ENCODE measurements at places on chromosomes 6 and 20. TPM values are rescaled to one million over a fixed set of nuclear protein-coding genes. Genes with fewer than 3 reads are reported as not detected.

Gene GLP1R
- not detected for total RNA-seq

GRCh38 chr20:14264869-14265268 is 72.5 kb downstream of the FLRT3 start:
- peak; percentile 18 for DNase-seq

Gene GPR6
- not detected for total RNA-seq

DNA sequence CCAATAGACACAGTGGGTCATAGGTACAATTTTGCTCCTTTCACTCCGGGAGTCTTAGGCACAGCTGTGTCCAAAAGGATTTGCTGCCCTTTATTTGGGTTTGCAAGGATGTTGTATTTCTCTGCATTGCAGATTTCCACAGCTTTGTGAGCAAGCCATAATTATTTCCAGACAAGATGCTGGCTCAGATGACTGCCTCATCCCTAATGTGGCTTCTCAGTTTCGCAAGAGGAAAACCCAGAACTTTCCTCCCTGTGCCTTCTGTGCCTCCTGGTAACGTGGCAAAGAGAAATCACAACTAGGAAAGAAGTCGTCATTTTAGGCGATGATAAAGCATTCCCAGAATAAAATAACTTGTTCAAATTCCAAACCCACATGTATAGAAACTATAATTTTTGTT is 33.7 kb downstream of the FAM50B start:
- DNase-seq, result peak; percentile 66

Gene THBS2
- 22.6 TPM for total RNA-seq

Gene OPRM1
- not detected for total RNA-seq

DNA sequence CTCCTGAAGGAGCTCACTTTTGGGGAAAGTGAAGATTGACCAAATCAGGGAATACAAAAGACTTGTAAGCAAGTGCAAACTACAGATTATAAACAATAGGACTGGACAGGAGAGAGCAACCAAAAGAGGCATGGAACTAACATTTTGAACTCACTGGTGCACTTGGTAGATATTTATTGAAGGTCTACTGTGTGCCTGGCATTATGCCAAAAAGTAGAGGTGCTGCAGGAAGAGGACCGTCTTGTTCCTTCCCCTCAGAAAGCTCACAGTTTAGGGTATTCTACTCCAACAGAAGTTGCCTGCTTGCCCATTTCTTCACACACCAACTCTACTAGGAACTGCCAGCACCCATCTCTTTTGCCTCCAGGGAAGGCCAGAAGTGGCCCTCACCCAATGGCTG is 10.0 kb upstream of the TSHZ2 start:
- no peak for DNase-seq

GRCh38 chr6:170143401-170144150 is 147.3 kb downstream of the DLL1 start:
- DNase-seq, result no peak

Gene IPCEF1
- not detected for total RNA-seq

Gene PRKN
- total RNA-seq, result 11.6 TPM

DNA sequence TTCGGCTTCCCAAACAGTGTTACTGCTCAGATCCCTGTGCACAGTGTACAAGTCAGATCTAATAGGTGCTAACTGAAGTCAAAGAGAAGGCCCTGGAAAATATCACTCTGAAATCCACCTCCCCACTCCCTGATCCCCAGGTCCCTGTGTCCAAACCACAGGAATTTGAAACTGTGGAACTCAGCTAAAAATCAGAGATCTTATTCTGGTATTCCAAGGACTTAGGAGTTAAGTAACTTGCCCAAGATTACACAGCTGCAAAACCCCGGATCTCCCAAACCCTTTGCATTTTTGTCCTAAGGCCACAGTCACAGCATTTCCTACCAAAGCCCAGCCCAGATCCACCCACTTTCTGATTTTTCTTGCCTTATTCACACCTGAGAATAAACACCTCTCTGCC is 32.3 kb upstream of the SLC23A2 start:
- peak; percentile 51 for DNase-seq

DNA sequence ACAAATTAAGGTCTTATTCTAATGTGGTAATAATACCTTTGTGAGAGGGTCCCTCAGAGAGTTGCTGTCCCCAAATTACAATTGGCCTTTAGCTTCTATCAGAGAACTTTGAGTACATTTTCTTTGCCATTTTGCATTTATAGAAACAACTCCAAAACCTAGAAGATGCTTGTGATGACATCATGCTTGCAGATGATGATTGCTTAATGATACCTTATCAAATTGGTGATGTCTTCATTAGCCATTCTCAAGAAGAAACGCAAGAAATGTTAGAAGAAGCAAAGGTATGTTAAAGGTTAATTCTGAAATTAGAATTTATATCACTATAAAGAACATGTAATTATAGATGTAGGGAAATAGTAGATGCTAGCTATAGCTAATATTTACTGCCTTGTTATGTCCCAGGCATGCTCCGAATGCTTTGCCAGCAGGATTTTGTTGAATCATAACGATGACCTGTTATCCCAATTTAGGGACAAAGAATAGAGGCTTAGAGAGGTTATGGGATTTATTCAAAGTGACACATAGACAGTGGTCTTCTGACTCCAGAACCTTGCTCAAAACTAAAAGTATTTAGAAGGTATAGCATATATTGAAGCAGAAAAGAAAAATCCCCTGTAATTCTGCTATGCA is 7.4 kb downstream of the PFDN4 start:
- no peak for DNase-seq

Gene BHLHE23
- total RNA-seq, result not detected

GRCh38 chr6:105940990-105941389 is 145.1 kb upstream of the PRDM1 start:
- no peak for DNase-seq

GRCh38 chr20:46022411-46023147 is 6.4 kb upstream of the SLC12A5 start:
- DNase-seq, result peak; percentile 38

- no peak for DNase-seq
These were observed 549.4 kb upstream of the SYNCRIP start for GRCh38 chr6:86192123-86192522.

GRCh38 chr6:128307671-128308070 is 212.7 kb downstream of the PTPRK start:
- no peak for DNase-seq

Gene HLA-DPA1
- 0.68 TPM for total RNA-seq

- DNase-seq, result peak; percentile 51
These were observed 124.1 kb downstream of the HS3ST5 start for GRCh38 chr6:114218437-114219340.

GRCh38 chr6:36546920-36547645 is at the start of gene STK38:
Gene STK38 (minus strand): TSS chr6:36547479. CDS start chr6:36540202, 7,277 bp downstream.
- DNase-seq, result peak; percentile 83

DNA sequence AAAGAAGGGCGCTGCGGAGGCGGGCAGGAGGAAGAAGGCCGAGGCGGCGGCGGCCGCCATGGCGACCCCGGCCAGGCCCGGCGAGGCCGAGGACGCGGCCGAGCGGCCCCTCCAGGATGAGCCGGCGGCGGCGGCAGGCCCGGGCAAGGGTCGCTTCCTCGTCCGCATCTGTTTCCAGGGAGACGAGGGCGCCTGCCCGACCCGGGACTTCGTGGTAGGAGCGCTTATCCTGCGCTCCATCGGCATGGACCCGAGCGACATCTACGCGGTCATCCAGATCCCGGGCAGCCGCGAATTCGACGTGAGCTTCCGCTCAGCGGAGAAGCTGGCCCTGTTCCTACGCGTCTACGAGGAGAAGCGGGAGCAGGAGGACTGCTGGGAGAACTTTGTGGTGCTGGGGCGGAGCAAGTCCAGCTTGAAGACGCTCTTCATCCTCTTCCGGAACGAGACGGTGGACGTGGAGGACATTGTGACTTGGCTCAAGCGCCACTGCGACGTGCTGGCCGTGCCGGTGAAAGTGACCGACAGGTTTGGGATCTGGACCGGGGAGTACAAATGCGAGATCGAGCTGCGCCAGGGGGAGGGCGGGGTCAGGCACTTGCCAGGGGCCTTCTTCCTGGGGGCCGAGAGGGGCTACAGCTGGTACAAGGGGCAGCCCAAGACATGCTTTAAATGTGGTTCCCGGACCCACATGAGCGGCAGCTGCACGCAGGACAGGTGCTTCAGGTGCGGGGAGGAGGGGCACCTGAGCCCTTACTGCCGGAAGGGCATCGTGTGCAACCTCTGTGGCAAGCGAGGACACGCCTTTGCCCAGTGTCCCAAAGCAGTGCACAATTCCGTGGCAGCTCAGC is 780 bp downstream of the ZCCHC3 start:
- DNase-seq, result peak; percentile 65

Gene STMND1
- total RNA-seq, result not detected

DNA sequence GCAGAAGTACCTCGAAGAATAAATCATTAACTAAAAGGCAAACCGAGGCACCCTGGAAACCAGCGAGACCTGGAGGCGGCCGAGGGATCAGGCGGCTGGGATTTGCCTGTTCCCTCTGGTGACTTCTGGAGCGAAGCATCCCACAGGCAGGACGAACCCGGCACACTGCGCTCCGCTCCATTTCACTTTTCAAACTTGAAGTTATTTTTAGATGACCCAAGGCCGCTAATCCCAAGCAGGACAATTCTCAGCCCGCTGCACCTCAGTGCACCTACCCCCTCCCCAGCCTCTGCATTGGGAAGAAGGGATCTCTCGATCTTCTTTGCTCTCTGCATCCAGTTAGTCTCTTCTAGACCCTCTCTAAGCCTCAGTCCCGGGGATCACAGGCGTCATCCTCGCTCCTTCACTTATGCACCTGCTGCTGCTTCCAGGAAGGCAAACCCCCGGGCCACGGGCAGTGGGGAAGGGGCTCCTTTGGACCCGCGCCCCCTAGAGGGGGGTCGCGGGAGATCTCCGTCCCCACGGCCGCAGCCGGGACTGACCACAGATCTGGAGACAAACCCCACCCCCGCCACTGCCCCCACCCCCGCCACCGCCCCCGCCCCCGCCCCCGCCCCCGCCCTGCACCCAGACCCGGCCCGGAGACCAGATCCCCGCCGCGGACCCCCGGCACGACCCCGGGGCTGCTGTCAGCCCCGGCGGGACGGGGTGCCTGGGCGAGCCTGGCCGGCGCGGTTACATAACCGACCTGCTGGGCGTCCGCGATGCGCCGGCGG is 636 bp downstream of the RCAN2 start:
- peak; percentile 6 for DNase-seq

DNA sequence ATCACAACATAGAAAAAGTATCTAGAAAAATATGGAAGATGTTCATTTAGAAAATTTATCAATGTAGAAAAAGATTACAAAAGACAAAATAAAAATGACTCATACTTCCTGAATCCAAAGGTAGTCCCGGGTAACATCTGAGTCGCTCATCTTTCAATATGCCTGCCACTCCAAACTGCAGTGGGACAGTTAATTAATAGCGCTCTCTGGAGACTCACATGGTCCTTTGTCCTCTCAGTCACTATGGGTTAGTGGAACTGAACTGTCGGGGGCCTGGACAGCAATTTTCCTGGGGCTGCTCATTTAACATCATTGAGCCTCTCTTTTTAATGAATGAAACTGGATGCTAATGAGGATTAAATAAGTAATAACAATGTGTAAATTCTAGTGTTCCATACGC is 103.4 kb downstream of the MAP3K4 start:
- DNase-seq, result no peak

DNA sequence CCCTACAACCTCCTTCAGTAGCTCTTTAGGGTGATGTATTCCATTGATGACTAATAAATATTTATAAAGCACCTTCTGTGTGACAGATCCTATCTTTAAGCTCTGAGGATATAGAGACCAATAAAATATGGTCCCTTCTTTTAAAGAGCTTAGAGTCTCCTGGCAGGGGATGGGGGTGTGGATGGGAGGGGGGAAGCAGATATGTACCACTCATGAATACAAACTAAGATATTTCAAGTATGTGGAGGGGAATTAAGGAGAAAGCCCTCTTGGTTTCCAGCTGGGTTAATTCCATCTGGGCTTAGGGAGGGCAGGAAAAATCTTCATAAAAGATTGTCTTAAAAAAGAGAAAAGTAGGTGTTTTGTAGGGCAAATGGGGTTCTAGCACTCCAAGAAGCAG is 21.6 kb upstream of the FBXO9 start:
- peak; percentile 45 for DNase-seq

GRCh38 chr6:36829919-36830544 is 9.2 kb downstream of the CPNE5 start:
- DNase-seq, result peak; percentile 54

- peak; percentile 62 for DNase-seq
These were observed 4.2 kb downstream of the AHI1 start for GRCh38 chr6:135493218-135493961.

Gene FAM209B
- total RNA-seq, result not detected

- DNase-seq, result no peak
These were observed 11.4 kb upstream of the IFNGR1 start for GRCh38 chr6:137230547-137230946.

DNA sequence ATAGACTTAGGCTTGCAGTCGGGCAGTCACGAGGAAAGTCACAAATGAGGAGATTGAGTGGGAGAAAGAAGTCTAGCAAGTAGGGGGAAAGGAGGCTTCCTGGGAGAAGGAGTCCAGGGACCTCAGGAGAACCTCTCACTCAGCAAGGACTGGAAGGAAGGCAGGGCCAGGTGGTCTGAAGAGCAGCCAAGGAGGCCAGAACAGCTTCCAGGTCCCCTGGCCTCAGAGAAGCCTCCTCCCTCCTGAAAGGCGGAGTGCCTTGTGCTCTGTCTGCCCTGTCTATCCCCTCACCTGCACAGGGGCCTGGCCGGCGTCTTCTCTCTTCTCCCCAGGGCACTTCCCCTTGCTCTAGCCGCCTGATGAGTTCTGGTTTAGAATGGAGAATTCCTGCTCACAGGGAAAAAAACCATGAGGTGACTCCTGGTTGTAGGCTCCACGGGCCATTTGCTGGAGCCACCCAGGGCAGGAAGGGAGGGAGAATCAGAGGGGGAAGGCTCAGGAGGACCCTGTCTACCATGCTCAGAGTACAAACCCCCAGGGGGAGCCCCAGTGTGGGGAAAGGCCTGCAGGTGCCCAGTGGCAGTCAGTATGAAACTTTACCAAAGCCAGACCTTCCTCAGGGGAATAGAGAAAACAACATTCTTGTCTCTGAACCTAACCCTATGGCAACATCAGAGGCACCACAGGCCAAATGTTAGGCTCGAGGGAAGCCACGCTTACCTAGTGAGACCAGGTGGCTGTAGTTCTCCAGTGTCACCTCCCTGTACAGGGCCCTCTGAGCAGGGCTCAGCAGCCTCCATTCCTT is 11.2 kb downstream of the ZNF337 start:
- DNase-seq, result no peak

Gene NKAPL
- total RNA-seq, result not detected

DNA sequence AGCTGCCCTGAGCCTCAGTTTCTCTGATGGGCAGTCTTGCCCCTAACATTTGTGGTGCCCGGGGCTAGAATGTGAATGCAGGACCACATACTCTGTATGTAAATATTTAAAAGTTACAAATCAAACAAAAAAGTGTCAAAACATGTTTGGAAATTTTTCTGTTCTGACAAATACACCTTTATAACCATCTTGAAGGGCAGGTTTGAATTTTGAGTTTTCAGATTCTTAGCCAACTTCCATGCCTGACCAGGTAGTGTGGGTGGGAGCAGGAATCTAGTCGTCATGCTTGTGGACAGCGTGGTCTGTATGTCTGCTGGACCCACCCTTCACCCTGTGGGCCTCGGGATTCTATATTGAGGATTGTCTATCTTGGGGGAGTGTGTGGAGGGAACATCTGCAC is 325.1 kb downstream of the SOX4 start:
- no peak for DNase-seq
